Colonic mucosa (tissue), 4 donors: ENCODE measurements at places on chromosomes 3 and 15. TPM values are rescaled to one million over a fixed set of nuclear protein-coding genes. Genes with fewer than 3 reads are reported as not detected.

Gene GNAI2
- 77.4 TPM for total RNA-seq

Gene CILP
- total RNA-seq = 3.7 TPM

DNA sequence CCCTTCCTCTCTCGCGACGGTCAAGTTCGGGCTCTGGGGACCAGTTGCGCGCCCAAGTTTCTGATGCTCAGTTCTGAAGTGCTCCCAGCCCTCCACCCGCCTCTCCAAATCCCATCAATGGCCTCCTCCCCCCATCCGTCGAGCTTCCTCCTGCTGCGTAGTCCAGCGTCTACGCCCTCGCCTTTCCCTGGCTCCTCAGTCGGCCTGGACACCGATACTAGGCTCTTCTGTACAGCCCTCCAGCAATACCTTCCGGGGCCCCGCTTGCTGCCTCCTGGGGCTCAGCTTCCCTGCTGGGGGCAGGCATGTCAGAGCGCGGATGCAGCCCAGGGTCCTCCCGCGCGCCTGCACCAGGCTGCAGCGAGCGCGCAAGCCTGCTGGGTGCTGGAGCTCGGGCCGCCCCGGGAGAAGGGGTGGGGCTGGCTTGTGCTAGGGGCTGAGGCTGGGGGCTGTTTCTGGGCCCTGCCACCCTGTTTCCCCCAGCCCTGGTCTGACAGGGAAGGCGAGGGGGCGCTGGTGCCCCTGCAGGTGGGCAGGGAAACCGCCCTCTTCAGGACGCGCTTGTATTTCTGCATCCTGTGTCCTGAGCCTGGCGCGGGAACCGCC is 353.3 kb upstream of the SUCLG2 start:
- no peaks in the 10 kb centered on the region for H3K27me3 ChIP-seq
- no peaks in the 10 kb centered on the region for H3K4me1 ChIP-seq
- no peak for DNase-seq
- H3K4me3 ChIP-seq = peak overlapping the region; percentile 24
- no peaks in the 10 kb centered on the region for H3K36me3 ChIP-seq

GRCh38 chr3:149450281-149450680 is 24.2 kb upstream of the TM4SF4 start:
- H3K4me3 ChIP-seq = no peak overlapping the region
- H3K27me3 ChIP-seq = no peaks in the 10 kb centered on the region
- no peak for DNase-seq
- no peak overlapping the region for H3K27ac ChIP-seq
- H3K36me3 ChIP-seq = no peaks in the 10 kb centered on the region

DNA sequence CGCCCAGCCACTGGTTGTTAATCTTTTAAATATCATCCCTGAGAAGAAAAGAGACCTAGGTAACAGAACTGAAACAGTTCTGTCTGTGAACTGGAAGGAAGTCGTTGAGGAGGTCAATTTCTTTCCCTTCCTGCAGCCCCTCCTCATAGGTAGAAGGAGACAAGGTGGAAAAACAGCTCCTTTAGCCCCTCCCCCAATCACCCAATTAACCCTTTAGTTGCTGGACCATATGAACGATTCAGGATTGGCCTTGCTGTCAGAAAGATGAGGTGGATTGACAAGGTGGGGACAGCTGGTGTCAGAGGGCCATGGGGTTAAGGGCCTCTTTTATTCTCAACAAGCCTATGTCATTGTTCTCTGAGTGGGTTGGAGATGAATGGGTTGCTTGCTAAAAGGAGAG is 36.0 kb upstream of the ZNF445 start:
- DNase-seq = no peak
- H3K36me3 ChIP-seq = no peaks in the 10 kb centered on the region
- no peaks in the 10 kb centered on the region for H3K27me3 ChIP-seq
- H3K4me3 ChIP-seq = no peak overlapping the region
- no peak overlapping the region for H3K27ac ChIP-seq
